Hippocampal formation (tissue), 2 donors: ENCODE measurements at places on chromosomes 2 and 18.

DNA sequence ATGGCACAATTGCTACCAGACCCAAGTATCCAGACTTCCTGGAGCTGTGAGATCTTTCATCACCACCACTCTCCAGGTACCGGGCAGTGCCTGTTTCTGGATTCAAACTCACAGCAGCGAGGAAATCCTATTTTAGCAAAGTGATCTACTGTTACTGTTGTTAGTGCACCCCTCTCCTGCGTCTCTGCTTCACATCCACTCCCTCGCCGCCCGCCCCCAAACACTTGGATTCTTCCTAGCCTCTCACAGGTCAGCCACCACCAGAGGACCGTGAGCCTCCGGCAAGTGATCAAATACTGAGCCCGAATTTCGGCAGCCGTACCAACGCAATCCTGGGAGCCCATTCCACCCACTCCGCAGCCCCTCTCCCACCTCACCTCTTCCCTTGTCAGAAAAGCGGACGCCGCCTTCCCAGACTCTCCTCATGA, 519 bp downstream of the METTL4 start:
- DNase-seq: peak; percentile 62

- no peak for DNase-seq
These were observed 471.7 kb downstream of the THSD7B start for GRCh38 chr2:137237055-137237454.

- DNase-seq: no peak
These were observed 154.4 kb downstream of the MYO1B start for GRCh38 chr2:191399601-191400000.

GRCh38 chr2:241843321-241844065, 15.2 kb downstream of the PDCD1 start:
- no peak for DNase-seq

DNA sequence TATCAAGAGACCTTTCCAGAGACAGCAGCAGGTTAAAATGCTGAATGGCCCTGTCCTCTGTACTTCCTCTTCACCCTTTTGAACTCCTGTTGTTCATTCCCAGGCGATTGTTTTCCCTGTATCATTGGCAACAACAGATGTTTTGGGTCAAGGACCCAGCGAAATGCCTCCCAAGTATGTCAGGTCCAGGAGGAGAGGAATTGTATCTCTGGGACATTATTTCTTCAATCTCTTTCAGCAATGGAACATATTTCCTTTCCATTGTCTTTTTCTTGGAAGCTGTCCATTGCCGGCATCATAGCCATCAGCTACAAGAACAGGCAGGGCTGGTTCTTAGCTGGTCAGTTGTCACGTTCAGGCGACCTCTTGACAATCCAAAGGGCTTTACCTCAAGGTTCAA, 76.2 kb downstream of the NRP2 start:
- DNase-seq: no peak

GRCh38 chr18:69795791-69796190, 151.9 kb downstream of the CD226 start:
- DNase-seq: no peak

DNA sequence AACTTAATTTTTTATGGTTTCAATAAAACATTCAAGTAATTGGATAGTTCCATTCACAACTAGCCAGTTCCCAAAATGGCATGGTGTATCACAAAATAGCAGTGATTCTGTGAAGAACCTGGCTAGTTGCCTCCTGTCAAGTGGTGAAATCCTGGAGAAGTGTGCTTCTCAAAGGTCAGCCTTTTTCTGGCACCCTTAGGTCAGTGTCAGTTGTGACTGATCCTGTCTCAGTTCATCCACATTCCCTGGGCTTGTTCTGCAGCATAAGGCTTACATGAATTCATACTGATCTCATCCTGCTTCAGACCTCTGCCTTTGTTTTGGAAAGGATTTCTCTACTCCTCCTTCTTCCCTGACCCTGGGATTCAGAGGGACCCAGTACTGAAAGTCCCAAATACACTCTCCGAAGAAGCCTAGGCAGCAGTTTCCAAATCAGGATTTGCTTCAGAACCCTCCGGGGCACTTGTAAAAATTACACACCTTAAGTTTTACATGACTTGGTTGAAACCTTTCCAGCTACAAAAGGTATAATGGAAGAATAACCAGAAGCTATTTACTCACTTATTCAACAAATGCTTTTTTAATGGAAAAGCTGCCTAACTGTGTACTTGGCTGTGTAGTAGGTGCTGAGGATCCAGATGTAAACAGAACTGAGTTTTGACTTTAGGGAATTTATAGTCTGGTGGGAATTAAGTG, 11.0 kb downstream of the MAP3K20 start:
- DNase-seq: no peak

GRCh38 chr2:95053543-95053942, 28.0 kb downstream of the MAL start:
- DNase-seq: no peak

DNA sequence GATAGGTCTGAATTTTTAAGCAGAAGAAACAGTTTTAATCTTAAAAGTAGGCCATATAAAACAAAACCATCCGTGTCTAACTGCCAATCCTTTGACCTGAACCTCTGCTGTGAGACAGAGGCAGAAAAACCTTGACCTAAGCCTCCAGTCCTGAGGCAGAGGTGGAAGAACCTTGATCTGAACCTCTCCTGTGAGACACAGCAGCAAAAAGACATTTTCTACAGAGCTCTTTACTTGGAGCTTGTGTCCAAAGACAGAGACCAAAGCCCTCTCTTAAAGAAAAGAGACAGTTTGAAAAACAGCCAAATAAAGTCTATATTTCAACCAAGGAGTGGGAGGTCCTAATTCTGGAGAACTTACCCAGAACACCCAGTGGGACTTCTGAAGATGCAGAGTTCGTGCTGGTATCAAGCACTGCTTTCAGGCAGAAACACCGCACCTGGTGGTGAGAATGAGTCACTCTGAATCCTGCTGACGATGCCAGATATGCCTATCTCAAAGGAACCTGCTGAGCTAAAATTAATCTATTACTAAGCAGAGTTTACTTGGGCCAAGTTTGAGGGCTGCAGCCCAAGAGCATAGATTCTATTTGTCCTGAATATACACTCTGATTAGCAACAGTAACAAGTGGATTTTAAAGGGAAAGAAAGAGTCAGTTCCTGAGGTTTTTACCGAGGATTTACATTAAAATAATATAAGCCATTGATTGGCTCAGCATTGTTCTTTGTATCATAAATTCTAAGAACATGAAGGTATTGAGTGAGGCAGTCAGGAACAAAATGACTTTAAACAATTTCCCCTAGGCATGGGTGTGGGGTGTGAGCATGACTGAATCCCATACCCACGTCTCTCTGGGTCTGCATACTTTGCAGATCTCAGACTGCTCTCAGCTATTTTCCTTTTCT, 806.4 kb downstream of the TRIB2 start:
- peak; percentile 3 for DNase-seq

GRCh38 chr2:24191848-24192247, 17.0 kb downstream of the FAM228A start:
- DNase-seq: no peak

DNA sequence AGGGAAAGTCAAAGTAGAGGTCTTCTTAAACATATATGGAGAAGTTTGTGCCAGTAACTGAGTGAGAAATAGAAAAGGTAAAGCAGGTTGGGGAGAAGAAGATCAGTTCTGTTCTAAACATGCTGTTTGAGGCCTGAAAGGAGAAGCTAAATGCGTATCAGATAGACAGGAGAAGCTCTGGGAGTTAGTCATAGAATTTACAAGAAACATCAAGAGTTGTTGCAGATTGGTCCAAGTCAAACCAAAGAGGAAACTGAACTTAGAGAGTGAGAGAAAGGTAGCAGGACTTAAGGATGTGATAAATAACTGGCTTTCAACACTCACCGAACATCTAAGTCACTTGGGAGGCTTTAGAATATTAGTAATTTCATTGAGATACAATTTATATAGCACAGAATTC, 29.2 kb upstream of the CERS6 start:
- no peak for DNase-seq

GRCh38 chr2:120805602-120806001, 69.9 kb downstream of the GLI2 start:
- no peak for DNase-seq

DNA sequence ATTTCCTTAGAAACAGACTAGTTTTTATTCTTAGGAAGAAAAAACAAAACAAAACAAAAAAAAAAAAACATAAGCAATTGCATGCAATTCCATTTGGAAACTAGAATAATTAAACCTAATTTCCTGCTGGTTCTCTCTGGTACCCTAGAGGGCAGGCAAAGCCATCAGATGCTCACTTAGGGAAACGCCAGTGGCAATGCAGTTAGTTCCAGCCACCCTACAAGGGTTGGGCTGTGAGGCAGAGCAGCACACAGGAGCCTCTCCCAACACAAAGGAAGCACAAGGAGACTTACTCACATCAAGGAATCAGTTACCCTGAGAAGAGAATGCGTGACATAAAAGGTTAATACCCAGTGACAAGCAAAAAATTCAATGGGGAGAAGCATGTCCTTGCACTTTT, 28.8 kb downstream of the CCDC93 start:
- DNase-seq: no peak

- peak; percentile 31 for DNase-seq
These were observed 1262.9 kb downstream of the SUCLG1 start for GRCh38 chr2:83196225-83196624.
